Stimulated activated CD8-positive, alpha-beta memory T cell treated with anti-CD3 and anti-CD28 coated beads, Interleukin-4, amount 100 ng/mL, for 4 hours (primary cell): ENCODE measurements at places on chromosomes 12 and 14.

- DNase-seq = no peak
Observed at GRCh38 chr12:51593539-51593938, 2.5 kb downstream of the SCN8A start.

- DNase-seq = no peak
Observed at GRCh38 chr12:68482660-68483059, 128.0 kb upstream of the RAP1B start.

DNA sequence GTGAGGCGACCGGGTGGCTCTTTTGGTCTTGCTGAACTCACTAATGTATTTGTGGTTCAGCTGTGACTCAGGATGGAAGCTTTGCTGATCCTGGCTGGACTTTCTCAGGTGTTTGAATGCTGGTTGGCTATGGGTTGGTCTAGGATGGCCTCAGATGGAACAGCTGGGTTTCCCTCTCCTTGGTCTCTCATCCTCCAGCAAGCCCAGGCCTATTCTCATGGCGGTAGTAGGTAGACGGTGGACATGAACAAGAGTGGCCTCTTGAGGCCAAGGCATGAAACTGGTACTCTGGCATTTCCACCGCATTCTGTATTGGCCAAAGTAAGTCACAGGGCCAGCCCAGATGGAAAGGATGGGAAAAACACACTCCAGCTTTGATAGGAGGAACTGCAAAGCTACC is 11.8 kb upstream of the POLR3B start:
- DNase-seq = no peak

DNA sequence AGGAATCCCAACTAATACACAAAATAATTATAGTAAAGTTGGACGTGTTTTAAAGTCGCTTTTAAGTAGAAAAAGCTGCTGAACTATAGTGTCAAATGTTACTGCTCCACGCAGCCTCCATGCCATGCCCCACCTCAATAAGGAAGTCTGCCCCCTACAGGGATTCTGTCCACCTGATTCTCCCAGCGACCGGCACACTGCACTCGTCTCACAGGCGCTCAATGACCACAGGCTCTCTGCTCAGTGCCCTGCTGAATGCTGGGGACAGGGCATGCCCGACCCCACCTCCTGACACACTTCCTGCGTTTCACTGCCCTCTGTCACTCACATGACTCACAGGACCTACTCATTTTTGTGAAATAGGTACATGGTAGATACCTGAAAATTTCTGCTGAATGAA is 48.9 kb downstream of the BDKRB1 start:
- DNase-seq = no peak

GRCh38 chr14:102539544-102540314 is 30.2 kb upstream of the ANKRD9 start:
- no peak for DNase-seq

DNA sequence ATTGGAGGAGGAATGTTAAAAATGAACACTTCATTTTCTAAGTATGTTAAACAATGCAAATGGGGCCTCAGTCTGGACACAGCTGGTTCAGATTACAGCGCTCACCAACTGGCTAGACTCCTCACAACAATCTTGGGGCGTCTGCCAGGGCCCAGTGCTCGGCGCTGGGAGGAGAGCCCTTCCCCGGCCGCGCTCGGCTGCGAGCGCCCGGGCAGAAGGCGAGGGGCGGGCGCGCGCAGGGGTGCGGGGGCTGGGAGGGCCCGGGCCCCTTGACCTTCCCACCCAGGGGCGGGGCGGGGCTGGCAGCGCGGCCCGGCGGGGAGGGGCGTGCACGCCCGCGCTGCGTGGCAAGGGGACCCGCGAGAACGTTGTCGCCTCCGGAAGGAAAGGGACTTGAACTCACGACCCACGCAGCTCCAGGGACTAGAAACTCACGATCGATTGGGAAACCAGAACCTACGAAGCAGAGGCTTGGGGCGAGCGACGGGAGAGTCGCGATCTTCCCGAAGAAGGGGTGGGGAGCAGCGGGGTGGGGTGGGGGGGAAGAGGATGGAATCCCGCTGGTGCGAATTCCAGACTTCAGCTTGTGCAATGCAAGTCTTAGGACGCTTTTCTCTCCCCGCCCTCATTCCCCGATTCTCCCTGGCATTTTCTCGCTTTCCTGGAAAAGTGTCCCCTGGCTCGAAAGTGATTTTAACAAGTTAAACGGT is at the start of gene FBLN5:
TSS of gene FBLN5 (minus strand) at position 220 of the 710 bp plus-strand sequence. CDS start 465 bp downstream, outside the sequence.
- peak; percentile 6 for DNase-seq

DNA sequence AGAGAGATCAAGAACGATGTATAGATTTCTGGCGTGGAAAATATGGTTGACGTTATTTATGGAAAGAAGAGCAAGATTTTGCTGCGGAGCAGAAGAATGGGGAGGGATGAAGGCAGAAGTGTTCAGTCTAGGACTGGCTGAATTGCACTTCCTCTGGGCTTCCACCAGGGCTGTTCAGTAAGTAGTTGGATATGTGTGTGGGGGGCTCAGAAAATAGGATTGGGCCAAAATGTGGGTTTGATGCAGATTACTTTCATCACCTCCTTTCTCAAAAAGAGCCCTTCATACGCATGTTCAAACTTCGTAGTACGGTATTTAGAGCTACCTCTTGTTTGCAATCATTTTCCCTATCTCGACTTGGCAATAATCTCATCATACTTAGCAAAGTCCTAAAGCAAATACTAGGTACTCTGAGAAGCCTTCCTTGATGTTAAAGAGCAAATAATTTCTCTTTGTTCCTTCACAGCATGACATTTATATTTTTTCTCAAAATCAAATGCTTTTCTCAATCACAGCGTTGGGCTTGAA is 349.4 kb downstream of the NELL2 start:
- DNase-seq = no peak

- no peak for DNase-seq
Observed at GRCh38 chr12:128337431-128338170, 70.6 kb downstream of the TMEM132C start.

DNA sequence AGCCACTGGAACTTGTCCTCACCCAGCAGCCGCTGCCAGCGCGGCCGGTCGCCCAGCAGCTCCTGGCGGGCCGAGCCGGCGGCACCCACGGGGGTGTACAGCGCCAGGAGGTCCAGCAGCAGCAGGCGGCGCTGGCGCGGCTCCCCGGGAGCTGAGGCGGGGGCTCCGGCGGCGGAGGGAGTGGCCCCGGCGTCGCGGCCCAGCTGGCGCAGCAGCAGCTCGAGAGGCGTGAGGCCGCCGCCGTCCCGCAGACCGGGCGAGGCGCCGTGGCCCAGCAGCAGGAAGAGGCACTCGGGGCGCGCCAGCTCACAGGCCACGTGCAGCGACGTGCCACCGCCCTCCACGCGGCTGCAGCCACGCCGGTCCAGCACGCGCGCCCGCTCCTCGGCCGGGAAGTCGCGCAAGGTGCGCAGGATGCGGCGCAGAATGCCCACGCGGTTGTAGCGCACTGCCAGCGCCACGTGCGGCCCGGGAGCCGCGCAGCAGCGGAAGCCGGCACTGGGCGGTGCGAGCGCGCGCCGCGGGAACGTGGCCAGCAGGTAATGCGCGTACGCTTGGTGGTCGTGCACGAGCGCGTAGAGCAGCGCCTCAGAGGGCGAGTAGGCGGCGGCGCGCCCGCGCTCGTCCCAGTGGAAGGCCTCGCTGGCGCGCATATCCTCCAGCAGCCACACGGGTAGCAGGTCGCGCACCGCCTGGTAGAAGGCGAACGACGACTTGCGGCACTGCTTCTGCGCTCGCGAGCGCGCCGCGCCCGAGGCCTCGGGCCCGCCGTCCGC is 2.3 kb downstream of the ANKRD9 start:
- no peak for DNase-seq

DNA sequence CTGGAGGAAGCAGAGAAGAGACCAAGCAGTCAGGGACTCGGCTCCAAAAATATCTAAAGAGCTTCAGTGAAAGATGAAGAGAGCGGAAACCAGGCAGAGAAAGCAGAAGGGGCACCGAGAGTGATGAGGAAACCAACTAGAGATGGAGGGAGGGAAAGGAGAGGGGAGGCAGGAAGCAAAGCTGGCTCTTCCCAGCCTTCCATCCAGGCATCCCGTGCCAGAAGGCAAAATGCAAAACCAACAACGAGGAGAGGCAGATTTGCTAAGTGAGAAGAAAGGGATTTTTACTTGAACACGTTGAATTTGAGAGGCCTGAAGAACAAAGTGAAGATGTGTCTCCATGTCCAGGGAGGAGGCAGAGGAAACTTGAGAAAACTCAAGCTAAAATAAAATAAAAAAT is 90.1 kb downstream of the NUAK1 start:
- no peak for DNase-seq

DNA sequence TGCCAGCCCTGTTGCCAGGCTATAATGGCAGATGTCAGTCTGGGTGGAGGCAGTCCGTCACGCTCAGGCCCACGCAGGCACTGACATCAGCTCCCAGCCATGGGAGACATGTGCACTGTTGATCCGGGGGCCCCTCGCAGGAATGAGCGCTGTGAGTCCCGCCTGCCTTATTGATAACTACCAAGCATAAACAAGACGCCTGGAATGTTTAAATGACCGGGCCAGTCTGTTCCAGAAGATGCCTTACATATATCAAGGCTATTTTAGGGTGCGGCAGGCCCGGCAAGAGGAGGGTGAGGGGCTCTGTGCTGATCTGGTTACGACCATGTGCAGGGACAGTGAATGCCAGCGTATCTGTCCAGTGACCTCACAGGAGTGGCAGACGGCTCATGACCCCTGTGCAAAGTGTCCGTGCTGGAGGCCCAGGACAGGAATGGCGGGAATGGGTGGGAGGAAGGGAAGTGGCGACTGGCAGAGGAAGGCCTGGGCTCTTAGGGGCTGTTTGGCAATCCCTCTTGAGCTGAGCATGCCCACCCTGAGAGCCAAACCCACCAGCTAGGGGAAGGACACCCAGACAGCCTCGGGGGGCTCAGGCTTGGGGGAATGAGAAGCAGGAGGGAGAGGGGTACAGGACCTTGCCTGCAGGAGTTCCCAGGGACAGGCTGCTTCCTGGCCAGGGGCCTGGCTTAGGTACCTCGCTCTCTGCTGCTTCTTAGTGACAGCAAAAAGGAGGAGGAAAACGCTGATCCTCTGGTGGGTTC is 49.3 kb downstream of the DLK1 start:
- DNase-seq = no peak

GRCh38 chr12:71873821-71874220 is 34.3 kb downstream of the TBC1D15 start:
- no peak for DNase-seq

DNA sequence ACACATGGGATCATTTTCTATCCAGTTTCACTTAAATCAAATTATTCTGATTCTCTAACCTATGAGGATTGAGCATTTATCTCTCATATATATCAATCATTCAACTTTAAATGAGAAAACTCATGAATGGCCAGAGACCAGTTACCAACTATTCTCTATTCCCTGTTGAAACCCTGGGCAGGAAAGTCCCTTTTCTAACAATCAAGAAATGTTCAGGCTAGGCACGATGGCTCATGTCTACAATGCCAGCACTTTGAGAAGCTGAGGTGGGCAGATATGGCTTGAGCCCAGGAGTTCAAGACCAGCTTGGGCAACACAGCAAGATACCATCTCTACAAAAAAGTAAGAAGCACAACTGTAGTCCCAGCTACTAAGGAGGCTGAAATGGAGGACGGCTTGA is 18.0 kb downstream of the FMNL3 start:
- DNase-seq = no peak

GRCh38 chr12:15561396-15561795 is 227.8 kb downstream of the EPS8 start:
- DNase-seq = no peak

DNA sequence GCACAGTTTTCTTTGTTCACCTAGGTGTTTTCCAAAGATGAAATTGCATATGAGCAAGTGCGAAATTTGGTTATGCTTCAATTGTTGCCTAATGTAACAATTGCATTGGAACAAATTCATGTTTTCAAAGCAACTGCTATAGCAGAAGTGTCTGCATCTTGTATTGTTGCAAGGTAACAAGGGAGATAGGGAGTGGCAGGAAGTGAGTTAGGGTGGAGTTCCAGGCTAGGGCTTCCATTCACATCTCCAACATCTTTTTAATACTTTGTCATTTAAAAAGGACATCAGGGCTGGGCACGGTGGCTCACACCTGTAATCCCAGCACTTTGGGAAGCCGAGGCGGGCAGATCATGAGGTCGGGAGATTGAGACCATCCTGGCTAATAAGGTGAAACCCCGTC is 312.3 kb upstream of the E2F7 start:
- no peak for DNase-seq

- DNase-seq = no peak
Observed at GRCh38 chr14:101604228-101604934, 43.1 kb downstream of the DIO3 start.

DNA sequence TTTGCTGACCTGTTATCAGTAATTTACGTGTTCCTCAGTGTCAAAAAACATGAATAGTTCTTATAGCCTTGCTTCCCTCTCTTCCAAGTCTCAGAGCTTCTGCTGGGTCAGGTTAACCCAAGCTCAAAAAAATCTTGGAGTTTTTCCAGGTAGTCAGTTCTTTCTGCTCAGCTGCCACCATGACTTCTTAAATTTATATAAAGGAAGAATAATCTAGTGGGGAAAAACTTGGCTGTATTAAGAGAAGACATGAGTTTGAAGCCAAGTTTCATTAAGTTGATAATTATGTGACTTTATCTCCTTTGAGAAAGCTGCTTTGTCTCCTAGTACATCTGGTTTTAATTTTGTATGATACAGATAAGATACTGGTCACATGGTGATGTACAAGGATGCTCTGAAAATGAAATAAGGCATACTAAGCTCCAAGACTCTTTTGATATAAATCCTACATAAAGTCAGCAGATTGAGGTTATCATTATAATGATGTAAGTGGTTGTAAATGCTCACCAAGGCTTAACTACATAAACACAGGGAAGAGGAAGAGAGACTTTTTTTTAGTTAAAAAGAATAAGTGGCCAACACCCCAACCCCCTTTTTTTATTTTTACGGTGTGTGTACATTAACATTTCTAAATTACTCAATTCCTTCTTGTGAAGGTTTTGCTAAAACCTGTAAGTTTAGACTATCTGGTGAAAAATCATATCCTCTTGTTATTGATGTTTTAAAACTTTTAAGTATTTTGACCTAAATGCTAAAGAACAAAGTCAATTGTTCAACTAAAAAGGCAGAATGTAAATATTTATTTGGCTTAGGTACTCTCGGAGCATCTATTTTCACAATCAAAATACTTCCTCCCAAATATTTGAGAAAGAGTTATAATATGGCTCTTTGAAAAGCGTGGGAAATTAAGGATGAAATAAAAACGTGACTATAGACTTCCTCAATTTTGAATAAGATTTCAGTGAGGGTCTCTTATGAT is 84.1 kb upstream of the SLC38A2 start:
- no peak for DNase-seq

DNA sequence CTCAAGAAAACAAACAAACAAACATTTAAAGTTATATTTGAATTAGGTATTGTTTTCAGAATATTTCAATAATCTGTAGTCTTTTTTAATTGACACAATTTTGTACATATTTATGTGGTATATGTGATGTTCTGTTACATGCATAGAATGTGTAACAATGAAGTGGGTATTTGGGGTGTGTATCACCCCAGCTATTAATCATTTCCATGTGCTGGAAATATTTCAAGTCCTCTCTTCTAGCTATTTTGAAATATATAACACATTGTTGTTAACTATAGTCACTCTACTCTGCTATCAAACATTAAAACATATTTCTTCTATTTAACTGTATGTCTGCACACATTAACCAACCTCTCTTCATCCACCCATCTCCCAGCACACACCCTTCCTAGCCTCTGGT is 32.0 kb upstream of the SIX1 start:
- DNase-seq = no peak
